Thymus (tissue), 14 donors: ENCODE measurements at places on chromosomes 4 and X. TPM values are rescaled to one million over a fixed set of nuclear protein-coding genes. Genes with fewer than 3 reads are reported as not detected.

DNA sequence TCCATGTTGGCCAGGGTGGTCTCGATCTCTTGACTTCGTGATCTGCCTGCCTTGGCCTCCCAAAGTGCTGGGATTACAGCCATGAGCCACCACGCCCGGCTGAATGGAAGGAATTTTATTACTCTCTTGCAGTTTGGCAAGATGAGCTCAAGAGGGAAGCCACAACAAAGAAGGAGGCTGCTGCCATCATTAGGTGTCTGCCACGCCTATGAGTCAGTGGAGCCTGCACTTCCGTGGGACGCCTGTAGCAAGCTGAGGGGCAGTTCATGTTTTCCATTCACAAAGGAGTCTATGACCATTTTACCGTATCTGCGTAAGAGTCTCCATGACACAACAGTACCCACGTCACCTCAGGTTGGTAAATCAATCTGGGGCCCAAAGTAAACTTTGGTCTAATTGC, 51.2 kb upstream of the CHRNA9 start:
- DNase-seq = no peak

DNA sequence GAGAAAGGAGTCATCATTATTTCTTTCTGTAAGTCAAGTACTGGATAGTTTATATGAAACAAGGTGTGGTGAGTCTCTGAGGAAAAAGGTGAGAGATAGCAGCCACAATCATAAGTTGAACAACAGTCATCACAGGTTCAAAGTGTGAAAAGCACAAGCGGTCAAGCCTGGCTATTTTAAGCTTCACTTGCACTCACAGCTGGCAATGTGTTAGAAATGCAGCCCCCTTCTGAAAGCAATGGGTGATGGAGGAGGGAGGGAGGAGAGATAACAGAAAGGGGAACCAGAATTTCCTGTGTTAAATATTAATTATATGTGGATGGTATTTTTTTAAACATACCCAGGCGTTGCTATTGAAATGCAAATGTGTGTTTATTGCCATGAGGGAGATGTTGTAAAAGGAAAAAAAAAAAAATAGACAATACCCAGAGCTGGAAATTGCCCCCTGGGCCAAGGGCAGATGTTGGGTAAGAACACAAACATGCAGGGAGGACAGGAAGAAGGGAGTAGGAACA, 26.9 kb upstream of the BMP3 start:
- DNase-seq = no peak

- no peak for DNase-seq
Measured at GRCh38 chr4:111864066-111864465, 281.2 kb upstream of the FAM241A start.

GRCh38 chr4:74930162-74930561, 2.8 kb upstream of the PARM1 start:
- DNase-seq = no peak

DNA sequence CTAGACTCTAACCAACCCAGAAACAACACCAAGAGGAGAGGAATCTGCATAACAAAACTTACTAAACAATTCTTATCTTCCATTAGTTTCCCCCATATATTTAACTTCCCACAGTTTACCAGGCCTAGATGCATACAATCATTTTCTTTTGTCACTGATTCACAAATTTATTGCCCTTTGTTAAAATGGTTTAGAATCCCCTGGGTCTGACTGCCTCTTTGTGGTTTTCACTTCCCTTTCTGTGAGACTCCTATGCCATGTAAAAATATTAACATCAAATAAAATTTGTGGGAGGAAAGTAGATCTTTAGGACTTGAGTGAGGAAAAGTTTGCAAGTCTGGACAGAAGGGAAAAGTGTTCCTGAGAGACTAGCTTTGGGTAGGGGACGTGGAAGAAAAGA, 393.8 kb upstream of the CNKSR2 start:
- no peak for DNase-seq

GRCh38 chr4:81754169-81754568, 282.5 kb upstream of the RASGEF1B start:
- no peak for DNase-seq

GRCh38 chr4:3201718-3202702, 46.9 kb upstream of the MSANTD1 start:
- peak; percentile 60 for DNase-seq

NDST4 gene
- total RNA-seq = 0.14 TPM

AADAT gene
- 1.7 TPM for total RNA-seq

KCNIP4 gene
- total RNA-seq = not detected
